ENCODE measurements at places on chromosomes 5 and 9. TPM values are rescaled to one million over a fixed set of nuclear protein-coding genes. Genes with fewer than 3 reads are reported as not detected.

Gene SH3RF2
- total RNA-seq, result 0.26 TPM

Gene CARD9
- total RNA-seq, result 3.5 TPM

Gene IL13
- 0.68 TPM for total RNA-seq

Gene SARDH
- 2.0 TPM for total RNA-seq

Gene FGD3
- total RNA-seq, result 6.7 TPM

Gene TAF11L10
- total RNA-seq, result 17.3 TPM

Gene APBA1
- 28.3 TPM for total RNA-seq

Gene DDX4
- not detected for total RNA-seq

Gene SPATA31E1
- 0.16 TPM for total RNA-seq

Gene XPA
- total RNA-seq, result 16.2 TPM

Gene ARHGEF28
- 1.7 TPM for total RNA-seq

Gene STXBP1
- total RNA-seq, result 77.4 TPM

- ATAC-seq, result peak; percentile 67
These were observed 85.9 kb downstream of the SETX start for GRCh38 chr9:132268725-132269352.

GRCh38 chr5:179164331-179165311, 104.4 kb downstream of the ZNF354C start:
- no peak for ATAC-seq

- ATAC-seq, result peak; percentile 16
These were observed 41.5 kb upstream of the KCNV2 start for GRCh38 chr9:2675834-2676233.

GRCh38 chr5:107321906-107322305, 348.8 kb downstream of the EFNA5 start:
- no peak for ATAC-seq

GRCh38 chr5:123545506-123545905, 33.5 kb downstream of the CSNK1G3 start:
- no peak for ATAC-seq

GRCh38 chr5:157563373-157563928, 12.1 kb downstream of the ADAM19 start:
- ATAC-seq, result no peak

GRCh38 chr9:98374385-98375051, 119.1 kb upstream of the TBC1D2 start:
- no peak for ATAC-seq

DNA sequence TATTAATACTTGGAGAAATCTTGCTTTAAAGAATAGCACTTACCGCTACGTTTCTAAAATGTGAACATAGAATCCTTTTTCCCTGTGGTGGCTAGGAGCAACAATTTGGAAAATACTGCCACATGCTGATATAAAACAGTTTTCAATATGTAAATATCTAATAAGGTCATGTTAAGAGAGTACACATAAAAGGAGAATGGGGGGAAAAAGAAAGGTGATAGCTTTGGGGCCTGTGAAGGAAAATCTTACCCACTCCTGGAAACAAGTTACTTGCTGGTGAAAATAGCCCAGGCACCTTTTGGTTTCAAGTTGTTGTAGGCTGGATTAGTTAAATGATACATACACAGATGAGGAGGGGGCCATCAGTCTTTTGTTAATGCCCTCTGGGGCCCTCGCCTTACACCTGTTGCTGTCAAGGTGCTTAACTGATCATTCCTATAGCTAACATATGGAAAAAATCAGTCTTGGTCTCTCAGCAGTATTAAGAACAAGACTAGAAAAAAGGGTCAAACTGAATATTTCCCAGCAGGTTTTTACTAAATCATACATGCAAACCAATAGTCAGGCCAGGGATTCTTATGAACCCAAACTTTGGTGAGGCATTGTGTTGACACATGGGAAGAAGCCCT, 24.1 kb downstream of the FYB1 start:
- no peak for ATAC-seq

GRCh38 chr5:36820900-36821299, 55.7 kb upstream of the NIPBL start:
- ATAC-seq, result no peak

DNA sequence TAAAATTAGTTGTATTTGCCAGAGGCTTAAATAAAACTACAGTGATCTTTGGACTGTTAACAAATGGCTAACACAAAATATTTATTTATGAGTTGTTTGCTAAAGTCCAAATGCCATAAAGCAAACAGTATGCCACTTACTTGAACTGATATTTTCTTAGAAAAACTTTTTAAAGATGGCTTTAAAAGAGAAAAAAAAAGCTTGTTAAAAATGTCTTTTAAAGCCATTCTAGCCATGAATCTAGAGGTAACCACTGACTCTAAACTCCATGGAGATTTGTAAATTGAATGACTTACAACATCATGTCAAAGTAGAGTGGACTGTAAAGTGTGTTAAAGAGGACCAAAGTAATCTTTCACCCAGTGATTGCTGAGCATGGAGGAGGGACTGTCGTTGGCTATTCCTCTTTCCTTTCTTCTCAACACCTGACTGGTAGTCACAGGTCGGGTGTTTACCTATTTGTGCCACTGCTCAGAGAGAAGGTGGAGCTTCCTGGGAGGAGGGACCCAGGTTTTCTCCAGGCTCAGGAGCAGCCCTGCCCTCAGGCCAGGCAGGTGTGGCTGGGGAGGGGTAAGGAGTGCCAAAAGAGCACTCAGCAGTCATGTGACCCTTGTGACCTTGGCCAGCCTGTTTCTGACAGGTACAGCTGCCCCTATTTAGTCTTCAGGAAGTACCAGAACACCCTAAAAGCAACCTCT, 69.1 kb upstream of the TJP2 start:
- no peak for ATAC-seq

DNA sequence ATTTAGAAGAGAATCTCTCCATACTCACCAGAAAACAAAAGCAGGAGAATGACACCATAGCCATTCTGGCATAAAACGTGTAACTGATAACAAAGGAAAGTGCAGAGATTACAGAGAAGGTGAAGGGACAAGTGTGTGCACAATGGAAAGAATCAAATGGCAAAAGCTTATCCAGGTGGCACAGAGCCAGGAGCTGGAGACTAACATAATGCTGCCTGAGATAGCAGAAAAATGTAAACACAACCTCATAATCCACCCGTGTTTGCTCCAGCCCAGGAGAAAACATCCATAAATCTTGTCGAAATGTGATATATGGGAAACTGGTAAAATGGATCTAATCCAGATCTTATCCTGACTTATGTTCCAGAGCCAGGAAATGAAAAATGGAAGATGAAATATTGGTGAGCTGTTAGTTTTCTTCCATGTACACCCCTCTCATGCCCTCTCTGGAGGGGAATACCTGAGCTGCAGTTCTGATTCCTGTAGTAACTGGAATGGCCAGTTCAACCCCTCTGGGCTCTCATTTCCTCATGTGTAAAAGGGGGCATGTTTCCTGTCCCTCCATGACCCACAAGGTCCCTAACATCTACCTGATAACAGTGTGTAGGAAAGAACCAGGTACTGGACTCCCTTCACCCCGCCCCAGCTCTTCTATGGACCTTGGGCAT, 212.3 kb upstream of the DAPK1 start:
- ATAC-seq, result no peak

GRCh38 chr9:113516840-113517577, 53.5 kb downstream of the RGS3 start:
- no peak for ATAC-seq
